Activated T-helper 2 cell treated with anti-CD3 and anti-CD28 coated beads, Interferon-gamma antibody, Interleukin-2, Interleukin-4, amounts not matched to agents 10 μg/mL and 5 μg/mL and 100 μg/mL, durations not matched to agents 14 hours and 24 hours and 36 hours (primary cell): ENCODE measurements at places on chromosomes 5 and 9. TPM values are rescaled to one million over a fixed set of nuclear protein-coding genes. Genes with fewer than 3 reads are reported as not detected.

CDC23 gene
- 41.5 and 45.8 TPM in 2 replicates for total RNA-seq

FABP6 gene
- total RNA-seq = not detected in 2 replicates

- H3K36me3 ChIP-seq = no peaks in the 10 kb centered on the region
- H3K27me3 ChIP-seq = peaks cover 16% of the 10 kb centered on the region
- H3K27ac ChIP-seq = no peak overlapping the region
- H3K4me3 ChIP-seq = no peak overlapping the region
Measured at GRCh38 chr5:60810438-60811085, 33.5 kb downstream of the ELOVL7 start.

DNA sequence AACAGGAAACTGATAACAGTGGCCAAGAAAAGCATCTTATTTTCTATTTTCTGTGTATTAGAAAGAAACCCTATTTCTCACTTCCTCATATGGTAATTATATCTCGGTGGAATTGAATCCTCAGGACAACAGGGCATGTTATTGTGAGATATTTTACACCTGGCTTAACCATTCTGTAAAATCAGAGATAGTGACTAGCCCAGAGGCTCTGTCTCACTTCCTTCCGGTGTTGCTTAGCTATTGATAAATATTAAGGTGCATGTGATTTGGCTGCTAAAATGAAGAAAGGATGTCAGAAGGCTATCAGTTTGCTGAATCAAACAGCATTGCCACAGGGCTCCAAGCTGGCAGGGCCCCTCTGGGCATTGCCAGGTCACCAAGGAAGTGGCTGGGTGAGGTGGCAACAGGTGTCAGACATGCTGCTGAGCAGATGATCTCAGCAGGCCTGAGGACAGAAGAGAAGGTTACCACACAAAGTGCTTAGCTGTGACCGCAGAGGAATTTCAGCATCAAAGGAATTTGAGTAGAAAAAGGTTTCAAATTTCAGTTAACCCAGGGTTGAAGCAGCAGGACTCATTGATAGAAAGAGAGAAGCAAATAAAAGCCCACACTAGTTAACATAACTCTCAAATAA, 330.7 kb downstream of the PDE4D start:
- H3K27me3 ChIP-seq = no peaks in the 10 kb centered on the region
- no peaks in the 10 kb centered on the region for H3K4me1 ChIP-seq
- H3K4me3 ChIP-seq = no peak overlapping the region
- DNase-seq = no peak
- no peaks in the 10 kb centered on the region for H3K36me3 ChIP-seq

GRCh38 chr5:169576181-169576598, 7.4 kb upstream of the SPDL1 start:
- peaks cover 52% of the 10 kb centered on the region for H3K27me3 ChIP-seq
- DNase-seq = no peak
- no peak overlapping the region for H3K4me3 ChIP-seq
- no peaks in the 10 kb centered on the region for H3K36me3 ChIP-seq
- H3K27ac ChIP-seq = no peak overlapping the region

DNA sequence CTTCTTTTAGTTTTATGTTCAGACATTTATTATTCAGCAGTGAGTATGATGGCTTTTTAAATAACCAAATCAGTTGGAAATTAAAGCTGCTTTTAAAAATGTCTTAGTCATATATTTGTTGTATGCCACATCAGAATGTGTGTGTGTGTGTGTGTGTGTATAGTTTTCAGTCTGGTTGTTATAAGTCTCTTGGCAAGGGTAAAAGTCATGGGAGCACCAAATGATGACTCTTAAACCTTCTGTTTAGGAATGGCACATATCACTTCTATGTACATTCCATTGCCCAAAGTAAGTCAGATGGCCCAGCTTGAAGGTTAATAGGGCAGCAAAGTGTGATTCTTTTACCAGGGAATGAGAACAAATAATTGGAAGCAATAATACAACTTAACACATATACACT, 135.9 kb downstream of the RNF180 start:
- H3K4me1 ChIP-seq = no peaks in the 10 kb centered on the region
- H3K4me3 ChIP-seq = no peak overlapping the region
- no peaks in the 10 kb centered on the region for H3K36me3 ChIP-seq
- no peak overlapping the region for H3K27ac ChIP-seq

DNA sequence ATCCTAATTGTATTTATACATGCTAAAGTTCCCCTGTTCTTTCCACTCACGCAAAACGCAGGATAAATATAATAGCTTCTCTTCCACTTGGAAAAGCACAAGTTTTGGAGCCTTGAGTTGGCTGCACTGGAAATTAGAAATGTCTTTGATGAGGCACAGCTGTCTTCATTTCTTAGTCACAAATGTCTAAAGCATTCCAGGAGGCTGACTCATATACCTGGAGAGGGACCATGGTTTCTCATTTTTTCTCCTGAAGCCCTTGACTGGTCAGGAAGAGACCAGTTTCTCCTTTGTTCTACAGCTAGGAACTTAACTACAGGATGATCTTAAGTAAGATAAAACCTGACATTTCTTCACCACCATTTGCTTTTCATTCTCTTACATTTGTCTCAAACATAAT, 16.2 kb downstream of the MTX3 start:
- no peak for DNase-seq
- H3K4me3 ChIP-seq = no peak overlapping the region
- H3K27me3 ChIP-seq = peaks cover 2% of the 10 kb centered on the region
- H3K4me1 ChIP-seq = peaks cover 5% of the 10 kb centered on the region
- H3K27ac ChIP-seq = no peak overlapping the region

GRCh38 chr9:85645909-85646627, 95.7 kb downstream of the AGTPBP1 start:
- H3K27me3 ChIP-seq = no peaks in the 10 kb centered on the region
- H3K4me3 ChIP-seq = no peak overlapping the region
- peaks cover 12% of the 10 kb centered on the region for H3K4me1 ChIP-seq
- no peak overlapping the region for H3K27ac ChIP-seq
